CD4-positive, alpha-beta T cell treated with Interleukin-10 for 1 hour (primary cell): ENCODE measurements at places on chromosomes 12 and 14.

DNA sequence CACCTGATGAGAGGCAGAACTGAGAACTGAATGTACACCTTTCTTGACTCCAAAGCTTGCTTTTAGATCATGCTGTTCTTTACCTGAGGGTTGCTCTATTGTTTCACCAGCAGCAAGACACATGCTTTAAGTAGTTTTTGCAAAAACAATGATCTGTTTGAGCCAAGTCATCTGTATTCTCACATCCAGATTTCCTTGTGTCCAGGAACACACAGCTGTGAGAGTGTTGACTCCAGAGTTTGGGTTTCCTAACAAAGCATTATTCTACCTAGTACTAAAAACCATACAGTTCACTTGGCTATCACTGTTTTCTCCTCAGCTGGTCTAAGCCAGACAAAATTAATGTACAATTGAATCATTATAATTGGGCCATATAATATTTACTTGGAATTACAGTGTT is 120.4 kb downstream of the STAB2 start:
- DNase-seq, result no peak

DNA sequence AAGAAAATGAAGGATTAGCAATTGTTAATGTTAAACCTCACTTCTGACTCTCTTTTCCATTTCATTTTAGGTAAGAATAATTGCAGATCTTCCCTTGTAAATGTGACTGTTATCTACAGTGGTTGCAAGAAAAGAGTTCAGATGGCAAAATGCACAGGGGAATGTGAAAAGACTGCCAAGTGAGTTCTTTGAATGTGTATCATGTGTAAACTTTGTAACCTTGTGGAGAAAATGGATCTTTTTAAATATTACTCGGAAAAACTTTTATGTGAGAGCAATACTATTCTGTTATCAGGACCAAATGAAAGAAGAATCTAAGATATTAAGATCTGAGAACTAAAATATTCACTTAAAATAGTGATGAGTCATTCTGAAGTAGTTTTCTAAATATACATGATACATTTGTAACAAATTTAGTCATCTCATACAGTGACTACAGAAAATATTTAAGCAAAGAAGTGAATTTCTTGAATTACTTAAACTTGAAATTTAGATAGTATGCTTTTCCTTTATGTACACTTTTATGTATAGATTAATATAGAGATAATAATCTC is 122.5 kb upstream of the CNTN1 start:
- DNase-seq, result no peak

- no peak for DNase-seq
Measured at GRCh38 chr12:132524405-132524804, 34.5 kb downstream of the FBRSL1 start.

DNA sequence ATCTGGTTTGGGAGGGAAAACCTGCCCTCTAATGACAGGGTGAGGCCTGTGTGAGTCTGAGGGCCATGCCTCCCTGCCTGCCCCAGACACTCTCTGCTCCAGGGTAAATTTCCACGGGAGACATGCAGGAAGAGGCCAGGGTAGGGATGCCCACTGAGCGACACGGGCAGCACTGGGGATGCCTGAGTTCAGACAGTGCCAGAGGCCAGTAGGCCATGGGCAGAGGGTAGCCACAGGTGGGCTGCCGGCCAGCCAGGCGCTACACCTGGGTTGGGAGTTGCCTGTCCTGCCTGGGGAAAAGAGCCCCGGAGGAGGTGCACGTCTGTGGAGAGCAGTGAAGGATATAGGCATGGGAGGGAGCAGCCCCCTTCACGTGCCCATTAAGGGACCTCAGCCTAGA is 3.6 kb downstream of the SERPINA12 start:
- no peak for DNase-seq

DNA sequence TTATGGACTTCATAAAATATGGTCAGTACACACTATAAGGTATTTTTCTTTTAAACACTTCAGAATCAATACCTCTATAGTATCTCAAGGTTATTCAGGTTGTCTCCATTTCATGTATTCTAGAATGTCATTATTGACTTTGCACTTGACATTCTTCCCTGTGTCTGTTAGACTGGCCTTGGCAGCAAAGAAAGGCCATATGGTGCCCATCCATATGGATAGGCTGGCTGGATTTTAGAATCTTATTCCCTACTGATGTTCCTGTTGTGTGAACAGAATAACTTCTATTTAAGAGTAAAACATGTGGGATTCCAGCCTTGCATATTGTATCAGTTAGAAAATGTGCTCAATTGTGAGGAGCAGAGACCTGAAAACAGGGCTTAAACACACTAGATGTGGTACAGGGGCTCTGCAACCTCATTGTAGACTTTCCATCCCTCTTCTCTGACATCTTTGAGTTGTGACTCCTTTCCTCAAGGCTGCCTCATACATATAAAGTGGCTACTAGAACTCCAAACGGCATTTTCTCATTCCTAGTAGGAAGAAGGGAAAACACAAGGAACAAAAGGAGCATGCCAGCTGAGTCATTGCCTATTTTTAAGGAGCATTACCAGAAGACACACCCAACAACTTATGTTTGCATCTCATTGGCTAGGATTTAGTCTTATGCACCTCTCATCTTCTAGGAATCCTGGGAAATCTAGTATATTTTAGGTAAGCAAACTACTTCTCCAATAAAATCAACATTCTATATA is 221.2 kb upstream of the TMPO start:
- DNase-seq, result no peak

DNA sequence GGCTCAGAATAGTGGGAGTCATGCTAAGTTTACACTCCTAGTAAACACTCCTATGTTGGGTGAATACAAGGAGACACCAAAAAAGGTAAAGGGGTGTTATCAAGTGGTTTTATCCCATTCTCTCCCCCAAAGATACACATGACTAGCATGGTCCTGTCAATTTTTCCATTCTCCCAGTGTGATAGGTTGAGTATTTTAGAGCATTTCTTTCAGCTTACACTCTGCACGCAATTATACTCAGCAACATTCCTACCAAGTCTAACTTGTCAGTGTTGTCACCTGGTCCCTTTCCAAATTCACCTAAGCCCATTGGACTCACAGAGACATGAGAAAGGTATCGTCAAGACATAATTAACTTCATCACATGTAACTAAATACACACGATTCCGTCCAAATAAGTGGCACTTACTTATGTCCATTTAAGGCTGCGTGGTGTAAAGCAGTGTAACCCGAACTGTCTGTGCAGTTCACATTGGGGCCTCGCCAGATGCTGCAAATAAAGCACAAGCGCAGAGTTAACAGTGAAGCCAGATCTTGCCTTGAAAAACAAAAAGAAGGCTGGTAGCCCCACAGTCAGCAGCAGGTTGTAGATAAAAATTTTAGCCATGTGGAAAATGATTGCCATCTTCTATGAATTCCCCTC is 159.7 kb downstream of the ANKS1B start:
- DNase-seq, result no peak

DNA sequence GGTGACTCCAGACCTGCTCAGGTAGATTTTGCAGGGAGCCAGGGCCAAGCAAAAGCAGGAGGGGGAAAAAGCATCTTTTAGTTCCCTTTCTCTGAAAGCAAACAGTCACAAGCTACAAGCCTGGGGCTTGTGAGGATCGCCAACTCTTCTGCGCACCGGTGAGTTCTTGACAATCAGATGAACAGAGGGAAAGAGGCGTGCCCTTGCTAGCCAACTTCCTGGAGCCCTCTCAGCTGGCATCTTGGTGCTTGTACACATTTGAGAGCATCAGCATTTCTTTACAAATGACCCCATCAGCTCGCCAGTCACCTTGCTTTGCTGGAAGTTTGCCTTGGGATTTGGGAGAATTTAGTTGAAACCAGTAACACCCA is 55.5 kb downstream of the ZNF664 start:
- DNase-seq, result no peak

GRCh38 chr12:49428793-49429192 is 61.5 kb downstream of the SPATS2 start:
- no peak for DNase-seq

- DNase-seq, result peak; percentile 77
Measured at GRCh38 chr14:20690848-20691640, 2.5 kb downstream of the ANG start.

DNA sequence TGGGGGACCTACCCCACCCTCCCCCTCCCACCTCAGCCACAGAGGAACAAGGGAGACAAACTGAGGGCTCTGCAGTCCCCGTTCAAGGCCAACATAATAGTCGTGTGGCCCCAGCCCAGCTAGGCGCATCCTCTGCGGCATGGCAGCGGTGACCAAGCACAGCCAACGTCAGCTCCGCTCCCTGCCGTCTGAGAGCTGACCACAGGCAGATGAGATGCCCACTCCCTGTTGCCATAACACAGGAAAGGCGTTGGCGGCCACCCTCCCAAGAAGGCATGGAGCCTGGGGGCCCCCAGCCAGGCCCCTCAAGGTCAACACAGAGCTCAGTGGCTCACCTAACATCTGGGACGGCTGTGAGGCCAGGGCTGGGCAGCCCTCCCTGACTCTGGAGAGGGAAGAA is 32.6 kb upstream of the UBC start:
- DNase-seq, result no peak

DNA sequence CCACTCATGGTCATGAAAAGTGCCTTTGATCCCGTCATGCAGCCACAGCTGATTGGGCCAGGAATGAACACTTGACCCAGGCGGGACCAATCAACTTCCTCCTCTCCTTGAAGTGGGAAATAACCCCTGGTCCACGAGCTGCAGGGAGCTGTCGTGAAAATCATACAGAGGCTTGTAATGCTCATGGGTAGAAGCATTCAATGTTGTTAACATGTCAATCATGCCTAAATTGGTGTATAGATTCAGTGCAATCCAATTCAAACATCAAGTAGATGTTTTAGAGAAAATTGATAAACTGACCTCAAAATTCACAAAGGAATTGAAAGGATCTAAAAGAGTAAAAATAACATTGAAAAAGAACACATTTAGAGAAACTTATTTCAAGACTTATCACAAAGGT is 1019.0 kb upstream of the TMEM132C start:
- no peak for DNase-seq

DNA sequence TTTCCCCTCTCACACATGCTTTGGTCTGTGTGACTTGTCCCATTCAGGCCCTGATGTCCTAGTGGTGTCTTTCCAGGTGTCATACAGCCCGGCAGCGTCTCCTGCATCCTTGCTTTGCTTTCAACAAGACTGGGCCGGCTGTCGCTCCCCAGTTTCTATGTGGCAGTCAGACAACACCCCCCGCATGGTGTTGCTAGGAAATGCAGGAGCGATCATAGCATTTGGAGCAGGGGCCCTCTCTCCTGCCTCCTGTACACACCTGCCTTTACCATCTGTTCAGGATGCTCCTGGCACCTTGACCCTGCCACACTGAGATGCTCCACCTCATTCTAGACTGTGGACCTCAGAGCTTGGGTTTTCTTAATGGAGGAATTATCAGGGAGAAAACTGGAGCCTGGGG is 29.5 kb downstream of the CACNA1C start:
- DNase-seq, result no peak

- no peak for DNase-seq
Measured at GRCh38 chr12:79206871-79207270, 342.3 kb downstream of the SYT1 start.
